ENCODE measurements at places on chromosomes 7 and 10.

GRCh38 chr10:79268161-79268601 is 79.1 kb upstream of the PPIF start:
- DNase-seq = no peak

DNA sequence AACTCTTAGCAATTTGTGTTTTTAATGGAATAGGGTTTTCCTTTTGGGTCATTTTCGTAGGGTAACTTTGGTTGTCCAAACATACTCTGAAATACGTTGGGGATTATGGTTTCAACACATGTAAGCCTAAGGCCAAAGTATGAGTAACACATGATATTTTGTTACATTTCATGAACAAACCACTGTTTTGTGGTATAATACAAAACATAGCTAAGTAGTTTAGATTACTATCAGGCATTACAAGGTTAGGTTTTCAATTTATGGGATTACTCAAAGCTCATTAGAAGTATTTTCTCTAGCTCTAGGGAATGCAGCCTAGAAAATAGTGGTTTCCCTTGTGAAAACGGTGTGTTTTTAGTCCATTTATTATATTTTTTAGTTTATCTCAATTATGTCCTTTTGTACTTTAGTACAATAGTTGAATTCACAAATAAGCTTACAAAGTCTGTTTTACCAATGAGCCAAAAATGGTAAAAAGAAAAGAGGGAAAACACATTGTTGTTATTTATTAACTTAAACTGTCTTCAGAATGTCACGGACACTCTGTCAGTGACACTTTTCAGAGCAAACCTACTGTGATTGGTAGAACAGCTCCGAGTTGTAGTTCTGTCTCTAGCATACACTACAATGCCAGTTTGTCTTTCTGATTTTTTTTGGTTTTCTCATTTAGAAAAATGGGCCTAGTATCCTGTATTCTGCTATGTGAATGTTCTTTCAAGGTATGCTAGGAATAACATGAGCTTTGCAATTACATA is 473.7 kb downstream of the SUGCT start:
- no peak for DNase-seq

DNA sequence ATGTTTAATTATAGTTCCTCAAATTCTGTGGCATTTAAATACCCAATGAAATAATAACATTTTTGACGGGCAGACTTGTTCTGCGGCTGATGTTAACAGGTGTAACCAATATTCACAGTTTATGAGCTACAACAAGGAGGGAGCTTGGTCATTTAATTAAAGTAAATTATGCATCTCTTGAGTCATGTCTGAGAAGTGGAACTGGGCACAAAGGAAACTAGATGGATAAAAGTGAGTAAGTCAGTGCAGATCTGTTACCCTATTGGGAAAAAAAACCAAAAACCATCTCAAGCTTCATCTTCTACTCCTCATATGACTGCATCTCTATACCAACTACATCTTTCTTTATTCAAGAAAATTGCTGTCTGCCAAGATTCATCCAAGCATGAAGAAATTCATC is 24.0 kb downstream of the ANKRD22 start:
- DNase-seq = no peak

DNA sequence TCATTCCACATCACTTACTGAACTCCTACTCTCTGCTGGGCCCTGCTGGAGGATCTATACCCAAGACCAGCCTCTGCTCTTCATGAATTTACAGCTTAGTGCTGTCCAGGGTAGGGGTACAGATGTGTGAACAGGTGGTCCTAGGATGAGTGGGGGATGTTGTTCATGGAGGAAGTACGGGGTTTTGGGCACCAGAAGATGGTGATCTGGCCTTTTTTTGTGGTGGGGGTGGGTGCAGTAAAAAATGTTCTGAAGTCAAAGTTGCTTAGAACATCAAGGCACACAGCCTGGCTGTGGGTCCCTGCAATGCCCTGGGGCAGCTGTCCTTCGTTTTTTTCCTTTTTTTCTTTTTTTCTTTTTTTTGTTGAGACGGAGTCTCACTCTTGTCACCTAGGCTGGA is 34.2 kb upstream of the GNA12 start:
- no peak for DNase-seq

DNA sequence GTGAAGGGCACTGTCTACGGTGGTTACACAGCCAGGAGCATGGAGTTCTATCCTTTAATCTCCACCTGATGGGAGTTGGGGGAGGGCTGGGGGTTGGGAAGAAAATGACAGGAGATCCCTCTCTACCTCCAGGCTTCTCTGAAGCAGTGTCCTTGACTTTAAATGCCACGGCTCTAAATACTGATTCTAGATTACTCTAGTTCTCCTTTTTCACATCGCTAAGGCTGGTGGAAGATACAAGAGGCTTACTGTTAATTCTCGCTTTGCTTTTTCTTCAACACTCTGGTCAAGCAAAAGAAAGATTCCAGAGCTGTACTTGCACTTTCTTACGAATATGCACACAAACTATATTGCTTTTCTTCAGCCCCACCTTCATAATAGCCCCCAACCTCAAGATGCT is 30.5 kb downstream of the ARL3 start:
- DNase-seq = no peak

- no peak for DNase-seq
These were observed 61.7 kb upstream of the ZNRF2 start for GRCh38 chr7:30222515-30223215.

DNA sequence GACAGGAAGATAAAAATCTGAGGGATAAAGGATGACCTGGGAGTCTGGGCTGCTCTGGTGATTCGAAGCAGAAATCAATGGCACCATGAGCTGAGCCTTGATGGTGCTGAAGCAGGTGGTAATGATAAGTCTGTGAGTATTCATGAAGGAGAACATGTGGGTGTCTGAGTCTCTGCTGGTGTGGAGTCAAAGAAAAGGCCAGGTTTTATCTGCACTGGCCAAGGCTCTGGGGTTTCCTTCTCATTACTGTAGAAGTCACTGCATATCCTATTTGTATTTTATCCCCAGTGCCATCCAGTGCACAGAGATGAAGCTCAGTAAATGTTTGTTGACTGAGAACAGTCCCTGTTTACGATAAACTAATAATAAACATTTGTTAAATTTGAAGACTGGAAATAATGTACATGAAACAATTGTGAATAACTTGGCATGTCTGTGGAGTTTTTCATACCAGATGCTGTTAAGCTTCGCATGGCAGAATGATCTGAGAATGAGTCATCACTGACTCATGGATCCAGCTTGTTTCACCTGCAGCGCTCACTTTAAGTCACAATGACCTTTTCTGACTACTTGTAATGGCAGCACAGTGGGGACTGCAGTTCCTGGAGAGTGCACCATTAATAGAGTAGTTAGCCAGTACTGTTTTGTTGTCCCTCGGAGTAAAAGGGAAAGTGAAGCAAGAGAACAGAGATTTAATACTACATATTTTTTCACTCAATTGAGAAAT is 538.5 kb downstream of the HTR7 start:
- no peak for DNase-seq

GRCh38 chr10:95445837-95446486 is 115.2 kb downstream of the SORBS1 start:
- peak; percentile 35 for DNase-seq

DNA sequence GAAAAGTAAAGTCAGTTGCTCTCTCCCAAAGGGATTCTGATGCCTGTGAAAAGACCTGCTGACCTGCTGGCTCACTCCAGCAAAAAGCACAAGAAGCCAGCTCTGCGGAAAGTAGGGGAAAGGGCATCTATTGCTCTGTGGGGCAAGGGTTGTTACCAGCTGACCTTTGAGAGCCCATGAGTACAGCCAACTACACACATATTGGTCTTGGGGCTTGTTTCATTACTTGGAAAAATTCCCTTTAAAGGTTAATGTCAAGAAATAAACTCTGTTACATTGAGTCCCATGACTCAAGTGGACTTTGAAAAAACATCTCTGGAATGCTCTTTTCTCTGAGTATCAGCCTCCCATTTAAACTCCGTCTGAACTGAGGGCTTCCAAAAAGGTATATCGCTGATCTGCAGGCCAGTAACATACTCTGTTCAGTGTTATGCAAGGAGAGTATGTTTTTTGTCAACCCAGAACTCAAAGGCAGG is 53.2 kb downstream of the PANK1 start:
- no peak for DNase-seq

DNA sequence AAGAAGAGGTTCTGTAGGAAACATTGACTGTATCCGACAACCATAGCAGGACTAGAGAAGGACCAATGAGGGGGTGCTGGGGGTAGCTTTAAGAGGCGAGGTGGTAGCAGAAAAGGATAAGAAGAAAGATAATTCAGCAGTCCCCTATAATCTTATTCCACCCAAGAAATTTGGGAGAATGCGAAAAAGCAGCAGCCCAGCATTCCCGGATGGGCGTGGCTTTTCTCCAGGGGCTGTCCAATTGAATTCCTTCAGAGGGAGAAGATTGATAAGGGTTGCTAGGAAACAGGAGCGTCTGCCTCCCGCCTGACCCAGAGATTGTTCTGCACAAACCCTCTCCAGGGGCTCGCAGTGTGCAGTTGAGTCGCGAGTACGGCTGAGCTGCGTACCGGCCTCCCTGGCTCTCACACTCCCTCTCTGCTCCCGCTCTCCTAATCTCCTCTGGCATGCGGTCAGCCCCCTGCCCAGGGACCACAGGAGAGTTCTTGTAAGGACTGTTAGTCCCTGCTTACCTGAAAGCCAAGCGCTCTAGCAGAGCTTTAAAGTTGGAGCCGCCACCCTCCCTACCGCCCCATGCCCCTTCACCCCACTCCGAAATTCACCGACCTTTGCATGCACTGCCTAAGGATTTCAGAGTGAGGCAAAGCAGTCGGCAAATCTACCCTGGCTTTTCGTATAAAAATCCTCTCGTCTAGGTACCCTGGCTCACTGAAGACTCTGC is at the start of gene GRM3:
Gene GRM3, plus strand, starts transcription at position 349 of the 721 bp plus-strand sequence. CDS start 121,237 bp downstream, outside the sequence.
- no peak for DNase-seq

GRCh38 chr10:51629934-51630639 is 69.3 kb downstream of the CSTF2T start:
- DNase-seq = no peak

DNA sequence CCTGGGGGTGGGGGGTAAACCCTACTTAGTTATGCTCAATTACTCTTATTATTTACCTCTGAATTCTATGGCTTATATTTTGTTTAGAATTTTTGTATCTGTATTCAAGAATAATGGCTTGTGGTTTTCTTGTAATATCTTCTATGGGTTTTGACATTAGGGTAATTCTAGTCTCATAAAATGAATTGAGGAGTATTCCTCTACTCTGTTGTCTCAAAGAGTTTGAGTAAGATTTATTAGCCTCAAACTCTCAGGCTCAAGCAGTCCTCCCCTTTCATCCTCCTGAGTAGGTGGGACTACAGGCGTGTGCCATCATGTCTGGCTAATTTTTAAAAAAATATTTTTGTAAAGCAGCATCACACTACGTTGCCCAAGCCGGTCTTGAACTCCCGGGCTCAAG is 19.6 kb upstream of the UCMA start:
- no peak for DNase-seq

DNA sequence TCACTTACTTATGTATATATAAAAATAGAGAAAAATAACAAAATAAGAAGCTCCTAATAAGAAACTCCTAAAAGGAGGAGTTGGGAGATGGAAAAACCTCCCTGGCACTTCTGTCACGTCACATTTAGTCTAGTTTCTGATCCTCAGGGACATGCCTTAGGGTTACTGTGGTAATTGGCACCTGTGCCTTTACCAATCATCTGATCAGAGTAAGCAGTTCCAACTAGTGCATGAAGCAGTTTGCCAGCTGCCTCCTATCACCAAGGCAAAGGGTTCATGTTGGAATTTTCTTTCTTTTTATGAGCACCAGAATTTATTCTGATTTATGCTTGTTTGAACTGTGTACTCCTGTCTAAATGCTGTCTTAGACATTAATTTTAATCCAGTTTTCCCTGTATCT is 49.9 kb downstream of the ARL4A start:
- DNase-seq = no peak

DNA sequence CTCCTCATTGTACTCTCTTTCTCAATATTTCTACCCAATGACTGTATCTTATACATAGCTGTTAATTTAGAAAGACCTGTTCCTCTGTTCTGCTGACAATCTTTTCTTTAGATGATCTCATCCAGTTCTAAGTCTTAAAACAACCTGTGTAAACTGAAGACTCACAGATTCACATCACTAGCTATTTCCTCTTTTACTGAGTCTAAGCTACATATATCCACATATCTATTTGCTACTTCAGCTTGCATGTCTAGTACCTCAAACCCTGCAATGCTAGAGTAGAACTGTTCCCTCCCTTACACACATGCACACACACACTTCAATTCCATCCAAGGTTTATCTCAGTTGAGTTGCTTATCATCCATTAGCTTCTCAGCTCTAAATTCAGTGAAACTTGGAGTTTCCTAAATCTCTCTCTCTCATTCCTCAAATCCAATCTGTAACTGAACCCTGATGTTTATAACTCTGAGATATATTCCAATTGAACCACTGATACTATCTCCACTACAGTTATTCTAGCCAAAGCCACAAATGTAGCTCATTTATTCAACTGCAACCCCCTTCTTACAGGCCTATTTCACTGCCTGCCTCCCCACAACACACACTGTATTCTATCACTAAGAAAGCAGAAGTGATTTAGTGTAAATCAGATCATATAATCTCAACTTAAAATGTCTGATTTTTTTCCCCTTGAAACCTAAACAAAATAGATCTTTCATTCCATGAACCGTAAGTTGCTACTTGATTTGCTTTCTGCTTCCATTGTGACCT is 1036.8 kb upstream of the POT1 start:
- no peak for DNase-seq

- no peak for DNase-seq
These were observed 19.8 kb upstream of the ALOX5 start for GRCh38 chr10:45354261-45354660.

- no peak for DNase-seq
These were observed 96.4 kb downstream of the MARCHF5 start for GRCh38 chr10:92387289-92387940.

- DNase-seq = peak; percentile 83
These were observed 96.9 kb downstream of the HIPK2 start for GRCh38 chr7:139680676-139681462.

GRCh38 chr7:30027740-30028215 is 434 bp upstream of the PLEKHA8 start:
- no peak for DNase-seq

- no peak for DNase-seq
These were observed 23.3 kb upstream of the KIAA1549 start for GRCh38 chr7:139004321-139005090.

DNA sequence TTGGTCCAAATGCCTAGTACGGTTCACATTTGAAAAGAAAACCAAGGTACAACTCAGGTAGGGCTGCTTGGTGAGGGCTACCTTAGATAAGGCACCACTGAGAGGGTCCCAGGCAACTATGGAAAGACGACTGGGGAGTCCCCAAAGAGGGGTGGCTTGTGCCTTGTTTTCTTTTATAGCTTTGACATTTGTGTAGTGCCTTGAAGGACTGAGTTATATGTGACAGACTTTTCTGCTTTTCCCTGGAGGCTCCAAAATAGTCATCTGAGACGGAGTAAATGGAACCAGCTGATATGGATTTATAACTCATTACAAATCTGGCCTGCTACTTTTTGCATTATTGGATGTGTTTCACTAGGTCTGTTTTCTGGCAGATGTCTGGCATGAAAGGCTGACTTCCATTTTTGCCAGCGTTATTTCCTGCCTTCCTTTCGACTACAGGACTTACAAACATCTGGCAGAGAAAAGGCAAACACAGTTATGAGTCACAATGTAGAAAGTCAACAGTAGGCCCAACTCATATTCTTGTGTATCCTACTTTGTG is 88.2 kb upstream of the IMMP2L start:
- no peak for DNase-seq

GRCh38 chr10:104021246-104021645 is 54.3 kb downstream of the SLK start:
- no peak for DNase-seq

GRCh38 chr10:78316451-78316931 is 282.8 kb downstream of the RPS24 start:
- DNase-seq = no peak

- DNase-seq = no peak
These were observed 52.7 kb downstream of the KIAA1217 start for GRCh38 chr10:24261627-24262026.

- no peak for DNase-seq
These were observed 476 bp upstream of the ZFYVE27 start for GRCh38 chr10:97736403-97736901.

All from stimulated activated CD4-positive, alpha-beta T cell treated with anti-CD3 and anti-CD28 coated beads, Interleukin-4, amount 100 ng/mL, for 24 hours (primary cell).